ENCODE measurements at places on chromosomes 1 and 21. TPM values are rescaled to one million over a fixed set of nuclear protein-coding genes. Genes with fewer than 3 reads are reported as not detected.

C1orf50 gene
- total RNA-seq: 3.8 TPM

PGLYRP3 gene
- total RNA-seq: not detected

NBPF19 gene
- 14.5 TPM for total RNA-seq

TNNT2 gene
- total RNA-seq: 1.3 TPM

SIM2 gene
- total RNA-seq: 0.96 TPM

Data from tracheal epithelial cell (primary cell).